ENCODE measurements at places on chromosomes 12 and 14.

DNA sequence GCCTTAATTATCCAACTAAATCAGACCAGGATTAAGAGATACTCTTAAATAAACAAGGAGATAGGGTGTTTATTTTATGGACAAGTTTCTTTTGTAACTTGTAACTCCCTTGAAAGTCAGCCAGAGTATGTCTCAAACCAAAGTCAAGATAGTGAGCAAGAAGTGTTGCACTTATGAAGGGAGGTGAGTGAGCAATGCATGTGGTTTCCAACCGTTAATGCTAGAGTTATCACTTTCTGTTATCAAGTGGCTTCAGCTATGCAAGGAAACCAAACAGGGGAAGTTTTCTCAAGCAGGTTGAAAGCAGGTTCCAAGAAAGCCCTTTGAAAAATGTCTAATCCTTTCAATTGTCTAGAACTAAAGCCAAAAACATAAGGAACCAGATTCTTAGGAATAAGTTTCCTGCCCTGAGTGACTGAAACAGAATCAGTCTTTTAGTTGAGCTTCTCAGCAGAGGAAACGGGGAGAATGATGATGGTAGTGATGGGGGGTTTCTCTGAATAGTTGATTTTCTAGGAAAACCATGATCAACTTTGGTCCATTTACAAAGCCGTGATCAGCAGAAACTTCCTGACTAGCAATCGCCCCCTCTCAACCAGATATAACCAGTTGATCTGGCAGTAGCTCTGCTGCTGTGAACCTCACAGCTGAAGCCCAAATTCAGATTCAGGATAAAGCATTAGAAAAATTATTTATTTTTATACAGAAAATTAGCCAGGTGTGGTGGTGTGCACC is 128.4 kb downstream of the DAD1 start:
- DNase-seq: no peak

DNA sequence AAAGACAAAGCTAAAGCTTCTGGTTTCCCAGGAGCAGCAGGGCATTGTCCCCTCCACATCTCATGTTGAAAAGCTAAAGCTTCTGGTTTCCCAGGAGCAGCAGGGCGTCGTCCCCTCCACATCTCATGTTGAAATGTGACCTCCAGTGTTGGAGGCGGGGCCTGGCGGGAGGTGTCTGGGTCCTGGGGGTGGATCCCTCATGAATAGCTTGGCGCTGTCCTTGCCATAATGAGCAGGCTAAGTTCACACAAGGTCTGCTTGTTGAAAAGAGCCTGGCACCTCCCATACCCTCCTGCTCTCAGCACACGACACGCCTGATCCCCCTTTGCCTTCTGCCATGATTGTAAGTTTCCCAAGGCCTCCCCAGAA is 123.7 kb downstream of the PIWIL1 start:
- DNase-seq: no peak

- DNase-seq: no peak
Observed at GRCh38 chr12:14902465-14902864, 16.8 kb upstream of the MGP start.

DNA sequence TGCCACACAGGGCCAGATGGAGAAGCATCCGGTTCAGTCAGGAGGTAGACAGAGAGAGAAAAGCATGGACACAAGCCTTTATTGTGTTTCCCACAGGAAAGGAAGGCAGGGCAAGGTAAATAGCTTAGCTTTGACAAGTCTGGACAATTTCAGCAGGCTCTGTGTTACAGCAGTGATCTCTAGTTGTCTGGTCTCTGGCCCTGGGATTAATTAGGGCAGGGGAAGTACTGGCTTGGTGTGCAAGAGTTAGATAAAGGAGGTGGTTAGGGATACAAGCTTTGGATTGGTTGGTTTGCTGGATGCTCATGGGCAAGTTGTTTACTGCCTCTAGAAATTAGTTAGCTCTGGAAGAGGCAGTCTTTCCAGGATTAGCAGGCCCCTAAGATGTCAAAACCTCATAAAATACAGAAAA is 15.1 kb upstream of the NGDN start:
- DNase-seq: peak; percentile 77

DNA sequence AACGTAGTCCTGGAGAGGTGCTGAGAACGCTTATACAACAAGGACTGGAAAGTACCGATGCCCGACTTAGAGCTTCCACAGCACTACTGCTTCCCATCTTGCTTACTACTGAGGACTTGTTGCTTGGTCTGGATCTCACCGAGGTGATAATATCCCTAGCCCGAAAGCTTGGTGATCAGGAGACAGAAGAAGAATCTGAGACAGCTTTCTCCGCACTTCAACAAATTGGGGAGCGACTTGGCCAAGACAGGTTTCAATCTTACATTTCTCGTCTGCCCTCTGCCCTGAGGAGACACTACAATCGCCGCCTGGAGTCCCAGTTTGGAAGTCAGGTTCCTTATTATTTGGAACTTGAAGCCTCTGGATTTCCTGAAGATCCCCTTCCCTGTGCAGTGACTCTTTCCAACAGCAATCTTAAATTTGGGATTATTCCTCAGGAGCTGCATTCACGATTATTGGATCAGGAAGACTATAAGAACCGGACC is 1.1 kb downstream of the TOGARAM1 start:
- no peak for DNase-seq

GRCh38 chr14:40113671-40114070 is 681.4 kb upstream of the FBXO33 start:
- DNase-seq: no peak

GRCh38 chr12:105978686-105979085 is 160.1 kb downstream of the NUAK1 start:
- no peak for DNase-seq

- peak; percentile 66 for DNase-seq
Observed at GRCh38 chr12:27969624-27970400, 2.7 kb downstream of the PTHLH start.

- DNase-seq: no peak
Observed at GRCh38 chr14:100004392-100004791, 60.8 kb upstream of the EVL start.

DNA sequence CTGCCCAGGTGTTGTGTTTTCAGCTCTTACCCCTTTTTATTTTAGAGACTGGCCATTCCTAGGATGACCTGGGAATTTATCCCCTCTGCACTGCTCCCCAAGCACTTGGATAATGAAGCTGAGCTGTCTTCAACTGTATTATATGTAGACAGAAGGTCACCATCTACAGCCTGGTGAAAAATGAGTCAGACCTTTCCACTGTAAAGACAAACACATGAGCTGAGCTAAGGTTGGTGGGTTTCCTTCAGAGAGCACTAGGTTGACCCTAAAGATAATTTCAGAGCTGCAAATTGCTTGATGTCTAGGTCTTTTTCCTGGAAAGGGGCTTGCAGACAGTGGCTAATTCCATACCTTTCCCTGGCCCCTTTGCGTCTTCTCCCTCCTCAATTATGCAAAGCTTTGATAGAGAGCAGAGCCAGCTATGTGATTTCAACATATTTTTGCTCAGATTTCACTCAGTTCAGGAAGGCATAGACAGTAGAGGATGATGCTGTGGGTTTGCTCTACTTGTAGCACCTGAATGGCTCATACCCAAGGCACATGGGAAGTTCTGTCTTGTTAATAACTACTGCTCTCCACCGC is 9.2 kb upstream of the IKZF4 start:
- no peak for DNase-seq

DNA sequence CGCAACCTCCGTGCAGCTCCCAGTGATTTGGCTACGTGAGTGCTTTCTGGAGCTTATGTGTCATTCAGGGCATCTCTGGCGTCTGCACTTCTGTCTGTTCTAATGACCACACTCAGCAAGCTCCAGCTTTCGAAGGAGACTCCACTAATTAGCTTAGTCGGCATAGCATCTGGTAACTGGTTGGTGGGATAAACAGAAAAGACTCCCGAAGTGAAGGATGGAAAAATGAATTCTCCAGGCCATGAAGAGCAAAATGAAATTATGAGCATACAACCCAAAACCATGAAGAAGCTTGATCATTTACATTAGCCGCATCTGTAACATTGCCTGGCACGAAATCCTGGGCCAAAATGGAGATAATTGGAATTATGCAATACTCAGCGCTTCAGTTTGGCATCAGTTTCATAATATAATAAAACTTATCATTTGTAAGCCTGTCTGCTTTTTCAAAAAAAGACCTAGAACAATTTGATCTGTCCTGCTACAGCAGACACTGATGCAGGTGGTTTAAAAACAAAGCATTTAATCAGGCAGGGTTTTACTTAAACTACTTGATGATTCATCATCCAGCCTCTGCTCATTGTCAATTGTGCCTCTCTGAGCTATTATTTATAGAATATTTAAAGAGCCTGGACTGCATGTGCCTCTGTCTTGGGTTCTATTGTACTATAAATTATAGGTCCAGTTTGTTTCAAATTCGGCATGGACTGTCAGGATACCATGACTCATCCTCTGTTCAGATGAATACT is 87.4 kb downstream of the SYT1 start:
- peak; percentile 75 for DNase-seq

DNA sequence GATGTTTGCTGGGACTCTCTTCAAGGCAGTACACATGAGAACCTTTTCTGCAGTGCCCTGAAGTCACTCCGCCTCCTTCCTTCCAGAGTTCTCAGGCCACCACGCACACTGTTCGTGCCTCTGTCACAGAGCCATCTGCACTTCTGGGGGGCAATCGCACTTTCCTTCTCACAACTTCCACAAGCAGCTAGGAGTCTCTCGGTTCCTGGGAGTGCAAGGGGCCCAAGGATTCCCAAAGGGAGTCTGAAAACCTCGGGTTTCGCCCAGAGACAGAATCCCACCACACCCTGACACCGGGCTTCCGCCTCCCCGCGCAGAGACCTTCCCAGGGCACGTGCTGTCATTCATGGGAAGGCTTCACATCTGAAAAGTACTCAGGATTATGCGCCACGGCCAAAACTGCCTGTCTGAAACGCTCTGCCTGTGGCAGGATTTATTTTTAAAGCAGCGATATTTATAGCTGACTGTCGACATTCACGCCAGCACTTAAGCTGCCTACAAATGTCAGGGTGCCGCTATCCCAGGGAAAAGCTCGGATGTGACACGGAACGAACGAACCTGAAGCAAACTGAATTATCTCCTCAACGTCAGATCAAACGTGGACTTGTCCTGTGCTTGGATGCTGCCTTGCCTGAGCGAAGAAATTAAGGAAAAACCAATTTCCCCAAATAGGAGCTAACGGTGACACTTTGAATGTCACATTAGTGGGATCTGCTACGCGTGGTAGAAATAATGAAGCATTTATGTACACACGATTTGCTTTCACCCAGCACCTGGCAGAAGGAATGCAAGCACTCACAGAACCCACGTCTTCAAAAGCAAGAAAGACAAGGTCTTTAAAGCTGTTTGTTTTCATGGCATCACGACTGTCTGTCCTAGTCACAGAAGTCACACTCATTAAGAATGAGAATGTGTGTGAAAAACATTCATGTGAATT is 154.0 kb downstream of the PIWIL1 start:
- peak; percentile 58 for DNase-seq

DNA sequence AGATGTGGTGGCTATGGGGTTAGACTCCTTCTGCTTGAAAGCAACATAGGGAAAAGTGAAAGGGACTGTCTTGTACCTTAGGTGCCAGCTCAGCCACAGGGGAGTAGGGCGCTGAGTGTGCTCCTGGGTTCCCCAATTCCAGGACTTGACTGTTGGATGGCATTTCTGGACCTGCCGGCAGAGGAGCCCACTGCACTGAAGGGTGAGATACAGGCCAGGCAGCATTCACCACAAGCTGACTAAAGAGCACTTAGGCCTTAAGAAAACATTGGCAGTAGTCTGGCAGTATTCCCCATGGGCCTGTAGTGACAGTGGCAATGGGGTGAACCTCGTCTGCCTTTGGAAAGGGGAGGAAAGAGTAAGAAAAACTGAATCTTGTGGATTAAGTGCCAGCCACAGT is 67.1 kb upstream of the TMTC2 start:
- no peak for DNase-seq

DNA sequence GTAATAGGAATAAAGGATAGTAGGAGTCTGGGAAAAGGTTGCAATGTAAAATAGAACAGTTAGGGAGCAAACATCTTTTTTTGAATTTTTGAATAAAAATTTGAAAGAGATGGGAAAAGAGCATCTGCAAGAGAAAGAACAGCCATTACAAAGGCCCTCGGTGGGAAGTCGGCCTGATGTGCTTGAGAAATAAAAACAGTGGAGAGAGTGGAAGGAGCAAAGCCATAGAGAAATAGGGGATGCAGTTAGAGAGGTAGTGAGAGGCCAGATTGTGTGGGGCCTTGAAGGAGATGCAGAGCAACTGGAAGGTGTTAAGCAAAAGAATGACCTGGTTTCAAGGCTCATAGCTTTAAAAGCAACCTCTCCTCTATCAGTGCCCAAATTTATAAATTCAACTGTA is 409.8 kb downstream of the RERGL start:
- DNase-seq: no peak

GRCh38 chr12:104360983-104361707 is 57.6 kb downstream of the EID3 start:
- DNase-seq: no peak

- no peak for DNase-seq
Observed at GRCh38 chr12:69396041-69396440, 36.5 kb downstream of the YEATS4 start.

DNA sequence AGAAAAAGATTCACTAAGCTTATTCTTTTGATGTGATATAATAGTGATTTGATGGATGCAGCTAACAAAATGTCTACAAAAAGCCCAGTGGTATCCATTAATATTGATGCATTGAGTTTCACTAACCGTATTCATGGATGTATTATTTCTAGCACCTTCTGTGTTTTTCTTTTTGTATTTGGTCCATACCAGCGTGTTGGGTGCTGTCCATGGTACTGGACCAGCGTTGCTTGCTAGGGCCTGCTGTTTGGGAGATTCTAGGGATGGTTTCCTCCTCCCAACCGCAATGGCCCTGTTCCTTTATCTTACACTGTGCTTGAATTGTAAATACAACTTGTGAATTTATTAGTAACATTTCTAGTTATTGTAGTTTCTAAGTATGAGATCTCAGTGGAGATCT is 31.7 kb downstream of the ANO4 start:
- DNase-seq: no peak

DNA sequence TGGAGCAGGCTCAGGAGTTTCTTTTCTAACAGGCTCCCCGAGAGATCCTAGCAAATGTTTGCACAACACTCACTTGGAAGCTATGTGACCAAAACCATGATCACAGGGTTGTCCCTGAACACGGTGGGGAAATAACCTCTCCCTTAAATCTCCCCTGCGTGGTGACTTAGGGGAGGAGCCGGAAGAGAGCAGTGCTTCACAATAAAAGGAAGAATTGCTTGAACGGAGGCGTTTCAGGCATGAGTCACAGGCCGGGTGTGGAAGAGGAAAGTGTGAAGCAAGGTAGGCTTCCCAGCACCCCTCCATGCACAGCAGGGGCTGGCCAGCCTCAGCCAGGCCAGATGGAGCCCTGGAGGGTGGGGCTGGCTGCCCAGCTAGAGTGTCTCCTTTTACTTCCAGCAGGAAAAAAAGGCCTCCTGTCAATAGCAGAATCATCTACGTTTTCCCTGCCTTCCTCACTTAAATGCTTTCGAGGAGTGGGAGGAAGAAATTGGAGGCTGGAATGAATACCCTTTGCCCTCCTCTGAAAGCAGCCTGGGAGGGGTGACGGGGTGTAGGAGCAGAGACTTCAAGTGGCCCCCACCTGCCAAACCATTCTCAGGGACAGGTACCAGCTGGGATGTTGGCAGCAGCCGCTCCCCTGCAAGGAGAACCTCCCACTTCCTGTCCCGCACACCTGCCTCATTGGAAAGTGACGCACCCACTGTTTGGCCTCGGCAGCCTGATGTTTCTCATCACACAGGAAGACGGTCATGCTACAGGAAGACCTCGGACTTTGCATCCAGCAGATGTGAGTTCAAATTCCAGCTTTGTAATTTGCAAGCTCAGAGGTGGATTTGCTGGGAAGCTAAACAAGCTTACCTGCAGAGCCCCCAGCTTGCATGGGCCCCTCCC is 30.1 kb upstream of the PPP2R5C start:
- DNase-seq: peak; percentile 65

GRCh38 chr12:13695781-13696180 is 285.6 kb downstream of the GRIN2B start:
- DNase-seq: no peak
